ENCODE measurements at places on chromosomes 7 and 10. TPM values are rescaled to one million over a fixed set of nuclear protein-coding genes. Genes with fewer than 3 reads are reported as not detected.

Gene CCAR1
- total RNA-seq = 74.4 TPM

- peaks cover 9% of the 10 kb centered on the region for H3K4me1 ChIP-seq
- H3K27me3 ChIP-seq = peaks cover 24% of the 10 kb centered on the region
- no peak overlapping the region for H3K27ac ChIP-seq
- H3K4me3 ChIP-seq = no peak overlapping the region
- DNase-seq = no peak
Measured at GRCh38 chr10:86391986-86392722, 25.6 kb upstream of the GRID1 start.

DNA sequence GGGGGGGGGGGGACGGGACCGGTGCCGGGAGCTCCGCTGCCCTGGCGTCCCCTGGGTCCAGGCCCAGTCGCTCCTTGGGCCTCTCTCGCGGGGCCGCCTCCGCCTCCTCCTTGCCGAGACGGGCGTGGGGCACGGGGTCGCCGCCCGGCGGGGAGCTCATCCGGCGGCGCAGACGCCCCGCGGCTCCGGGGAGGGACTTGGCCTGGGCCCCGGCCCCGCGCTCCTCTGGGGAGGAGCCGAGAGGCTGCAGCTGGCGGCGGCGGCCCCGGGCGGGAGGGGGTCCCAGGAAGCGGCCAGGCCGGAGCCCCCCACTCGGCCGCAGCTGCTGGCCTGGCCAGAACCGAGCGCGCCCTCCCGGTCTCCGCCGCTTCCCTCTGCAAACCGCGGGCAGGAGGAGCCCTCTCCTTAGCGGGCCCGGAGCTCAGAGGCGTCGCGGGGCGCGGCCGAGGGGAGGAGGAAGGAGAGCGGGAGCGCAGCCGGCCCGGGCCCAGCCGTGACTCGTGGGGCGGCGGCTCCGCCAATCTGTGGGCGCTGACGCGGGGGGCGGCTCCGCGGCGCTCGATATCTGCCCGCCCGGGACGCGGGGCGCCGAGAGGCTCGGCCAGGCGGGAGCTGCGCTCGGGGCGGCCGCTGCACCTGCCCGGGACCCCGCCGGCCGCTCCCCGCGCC lies at the start of gene FAM20C:
TSS of gene FAM20C (plus strand) at position 591 of the 669 bp plus-strand sequence. CDS start 629 bp downstream, outside the sequence.
- peaks cover 45% of the 10 kb centered on the region for H3K27me3 ChIP-seq
- H3K4me3 ChIP-seq = peak within 1 kb of the TSS; percentile 68
- peaks cover 2% of the 10 kb centered on the region for H3K36me3 ChIP-seq
- peaks cover 3% of the 10 kb centered on the region for H3K4me1 ChIP-seq
- DNase-seq = peak; percentile 30

Gene ATOH7
- total RNA-seq = not detected

Gene LMOD2
- not detected for total RNA-seq
